ENCODE measurements at places on chromosomes 1 and 21.

- peak; percentile 48 for DNase-seq
Observed at GRCh38 chr1:177701654-177702353, 268.1 kb downstream of the SEC16B start.

DNA sequence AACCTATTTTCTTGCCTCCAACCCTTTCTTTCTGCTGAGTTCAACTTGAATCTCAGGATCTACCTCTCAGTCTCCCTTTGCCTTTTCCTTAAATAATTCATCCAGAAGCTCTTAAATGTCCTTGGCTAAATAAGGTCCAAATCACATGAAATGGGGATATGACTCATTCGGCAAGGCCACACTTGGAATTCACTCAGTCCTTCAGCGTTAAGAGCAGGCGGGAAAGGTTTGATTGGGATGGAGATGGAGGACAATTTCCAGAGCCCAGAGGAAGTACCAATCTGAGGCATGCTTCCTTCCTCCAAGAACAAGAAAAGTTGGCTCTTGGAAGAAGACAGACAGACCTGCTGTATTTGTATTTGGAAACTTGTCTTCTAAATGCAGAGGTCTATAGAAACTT, 128.5 kb downstream of the PROX1 start:
- DNase-seq: no peak

GRCh38 chr1:48810740-48811139, 34.0 kb upstream of the BEND5 start:
- no peak for DNase-seq

- peak; percentile 80 for DNase-seq
Observed at GRCh38 chr1:41268154-41268770, 26.2 kb upstream of the SCMH1 start.

DNA sequence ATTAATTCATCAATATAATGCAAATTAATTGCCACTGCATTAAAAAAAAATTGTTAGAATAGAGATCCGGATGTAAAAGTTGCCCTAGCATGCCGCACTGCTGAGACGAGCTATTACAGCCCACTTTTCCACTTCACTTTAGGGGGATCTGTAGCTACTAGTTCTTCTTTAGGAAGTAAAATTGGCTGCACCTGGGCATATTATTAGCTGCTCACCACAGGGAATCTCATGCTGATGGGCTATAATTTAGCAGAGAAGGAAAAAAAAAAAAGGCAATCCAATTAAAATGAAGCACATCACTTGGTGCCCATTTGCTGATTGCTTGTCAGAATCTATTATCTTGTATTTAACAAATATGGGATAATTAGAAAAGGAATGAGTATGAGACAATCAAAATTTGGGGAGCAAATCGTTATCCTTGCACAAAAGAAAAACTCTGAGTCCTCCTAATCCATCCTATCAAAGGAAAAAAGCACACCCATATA, 233.4 kb downstream of the DSCAM start:
- DNase-seq: no peak

DNA sequence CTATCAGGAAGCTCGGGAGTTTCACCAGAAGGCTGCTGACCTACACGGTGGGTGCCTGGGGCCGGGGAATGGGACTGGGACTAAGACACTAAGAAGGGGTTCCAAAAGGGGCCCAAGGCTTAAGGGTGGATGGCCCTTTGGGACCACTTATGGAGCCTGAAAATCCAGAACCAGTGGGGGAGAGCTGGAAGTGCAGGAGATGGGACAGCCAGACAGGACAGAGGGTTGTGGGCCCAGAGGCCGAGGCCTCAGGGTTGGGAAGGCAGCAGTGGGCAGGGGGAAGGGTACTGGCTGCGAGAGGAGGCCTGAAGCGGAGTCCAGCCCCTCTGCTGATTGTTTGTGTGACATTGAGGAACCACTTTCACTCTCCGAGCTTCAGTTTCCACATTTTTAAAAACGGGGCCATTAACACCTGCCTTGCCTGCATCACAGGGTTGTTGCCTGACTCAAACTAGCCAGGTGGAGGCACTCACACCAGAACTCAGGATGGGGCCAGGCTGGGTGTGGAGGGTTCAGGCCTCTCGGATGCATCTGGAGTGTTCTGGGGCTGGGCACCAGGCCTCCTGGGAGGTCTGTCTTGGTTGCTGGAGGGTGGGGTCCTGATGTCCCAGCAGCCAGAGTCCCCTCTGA, 3.0 kb downstream of the TTC24 start:
- no peak for DNase-seq

DNA sequence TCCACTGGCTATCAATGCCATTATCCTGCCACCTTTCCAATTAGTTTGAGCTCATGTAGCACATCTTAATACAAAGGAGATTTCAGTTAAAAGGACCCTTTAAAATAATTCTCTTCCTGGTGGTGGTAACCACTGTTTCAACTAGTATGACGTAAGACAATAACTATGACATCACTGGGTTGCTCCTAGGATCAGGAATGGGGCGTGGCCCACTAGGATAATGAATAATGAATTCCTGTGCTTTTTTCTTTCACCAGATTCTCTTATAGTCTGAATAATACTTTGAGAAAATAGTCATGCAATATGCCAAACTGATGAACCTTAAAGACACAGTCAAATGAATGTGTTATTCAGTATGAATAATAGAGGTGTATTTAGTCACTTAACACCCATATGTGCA, 10.6 kb upstream of the KIFAP3 start:
- DNase-seq: no peak

GRCh38 chr1:94989398-94989797, 62.5 kb upstream of the CNN3 start:
- peak; percentile 76 for DNase-seq

DNA sequence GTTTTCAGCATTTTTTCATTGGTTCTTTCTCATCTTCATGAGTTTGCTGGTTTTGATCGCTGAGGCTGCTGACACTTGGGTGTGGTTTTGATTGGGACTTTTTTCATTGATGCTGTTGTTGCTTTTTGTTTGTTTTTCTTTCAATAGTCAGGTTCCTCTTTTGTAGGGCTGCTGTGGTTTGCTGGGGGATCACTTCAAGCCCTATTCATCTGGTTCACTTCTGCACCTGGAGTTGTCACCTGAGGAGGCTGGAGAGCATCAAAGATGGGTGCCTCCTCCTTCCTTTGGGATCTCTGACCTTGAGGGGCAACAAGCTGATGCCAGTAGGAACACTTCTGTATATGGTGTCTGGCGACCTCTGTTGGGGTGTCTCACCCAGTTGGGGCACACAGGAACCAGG, 1279.9 kb upstream of the TMPRSS15 start:
- DNase-seq: no peak

DNA sequence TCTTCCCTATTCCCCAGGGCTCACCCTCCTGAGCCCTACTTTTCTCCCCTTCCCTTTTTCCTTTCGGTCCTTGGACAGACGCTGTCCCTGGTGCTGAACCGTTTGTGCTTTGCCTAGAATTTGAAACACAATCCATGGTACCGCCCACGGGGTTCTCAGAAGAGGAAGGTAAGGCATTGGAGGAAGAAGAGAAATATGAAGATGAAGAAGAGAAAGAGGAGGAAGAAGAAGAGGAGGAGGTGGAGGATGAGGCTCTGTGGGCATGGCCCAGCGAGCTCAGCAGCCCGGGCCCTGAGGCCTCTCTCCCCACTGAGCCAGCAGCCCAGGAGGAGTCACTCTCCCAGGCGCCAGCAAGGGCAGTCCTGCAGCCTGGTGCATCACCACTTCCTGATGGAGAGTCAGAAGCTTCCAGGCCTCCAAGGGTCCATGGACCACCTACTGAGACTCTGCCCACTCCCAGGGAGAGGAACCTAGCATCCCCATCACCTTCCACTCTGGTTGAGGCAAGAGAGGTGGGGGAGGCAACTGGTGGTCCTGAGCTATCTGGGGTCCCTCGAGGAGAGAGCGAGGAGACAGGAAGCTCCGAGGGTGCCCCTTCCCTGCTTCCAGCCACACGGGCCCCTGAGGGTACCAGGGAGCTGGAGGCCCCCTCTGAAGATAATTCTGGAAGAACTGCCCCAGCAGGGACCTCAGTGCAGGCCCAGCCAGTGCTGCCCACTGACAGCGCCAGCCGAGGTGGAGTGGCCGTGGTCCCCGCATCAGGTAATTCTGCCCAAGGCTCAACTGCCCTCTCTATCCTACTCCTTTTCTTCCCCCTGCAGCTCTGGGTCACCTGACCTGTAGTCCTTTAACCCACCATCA, 10.4 kb downstream of the BCAN start:
- no peak for DNase-seq

DNA sequence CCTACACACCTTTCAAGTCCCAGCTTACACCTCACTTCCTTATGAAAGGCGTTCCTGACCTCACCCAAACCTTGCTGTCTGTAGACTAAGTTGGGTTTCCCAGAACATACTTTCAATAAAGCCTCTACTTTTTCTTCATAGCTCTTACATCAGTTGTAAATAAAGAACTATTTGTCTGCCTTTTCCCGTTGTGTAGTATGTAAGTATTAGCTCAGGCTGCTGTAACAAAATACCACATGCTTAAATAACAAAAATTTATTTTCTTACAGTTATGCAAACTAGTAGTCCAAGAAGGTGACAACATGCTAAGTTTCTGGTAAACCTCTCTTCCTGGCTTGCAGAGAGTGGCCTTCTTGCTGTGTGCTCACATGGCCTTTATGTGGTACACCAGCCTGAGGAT, 86.7 kb downstream of the MAST2 start:
- no peak for DNase-seq

DNA sequence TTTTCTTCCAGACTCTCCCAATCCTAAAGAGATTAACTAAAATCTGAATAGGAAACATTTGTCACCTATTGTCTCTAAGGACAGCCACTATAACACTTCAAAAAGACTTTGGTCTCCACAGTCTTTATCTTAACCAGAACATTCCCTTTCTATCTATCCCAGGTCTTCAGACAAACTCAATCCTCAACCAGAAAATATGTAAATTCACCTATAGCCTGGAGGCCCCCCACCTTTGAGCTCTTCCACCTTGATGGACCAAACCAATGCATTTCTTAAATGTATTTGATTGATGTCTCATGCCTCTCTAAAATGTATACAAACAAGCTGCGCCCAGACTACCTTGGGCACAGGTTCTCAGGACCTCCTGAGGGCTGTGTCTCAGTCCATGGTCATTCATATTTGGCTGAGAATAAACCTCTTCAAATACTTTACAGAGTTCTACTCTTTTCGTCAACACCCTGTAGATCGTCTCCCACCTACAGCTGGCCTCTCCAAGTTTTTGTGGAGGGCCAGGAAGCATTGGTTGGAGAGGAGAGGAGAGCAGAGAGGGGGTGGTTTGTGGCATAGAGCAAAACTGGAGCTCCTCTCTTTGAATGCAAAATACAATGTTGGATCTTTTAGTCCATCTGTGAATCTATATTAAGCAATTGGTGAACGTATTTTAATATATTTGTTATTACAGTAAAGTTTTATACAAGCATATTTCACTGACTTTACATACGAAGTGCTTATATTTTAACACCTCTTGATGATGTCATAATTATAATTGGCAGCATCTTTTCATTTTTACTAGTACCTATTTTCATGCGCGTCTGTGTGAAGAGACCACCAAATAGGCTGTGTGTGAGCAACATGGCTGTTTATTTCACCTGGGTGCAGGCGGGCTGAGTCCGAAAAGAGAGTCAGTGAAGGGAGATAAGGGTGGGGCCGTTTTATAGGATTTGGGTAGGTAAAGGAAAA, 230.7 kb upstream of the DUSP10 start:
- no peak for DNase-seq

DNA sequence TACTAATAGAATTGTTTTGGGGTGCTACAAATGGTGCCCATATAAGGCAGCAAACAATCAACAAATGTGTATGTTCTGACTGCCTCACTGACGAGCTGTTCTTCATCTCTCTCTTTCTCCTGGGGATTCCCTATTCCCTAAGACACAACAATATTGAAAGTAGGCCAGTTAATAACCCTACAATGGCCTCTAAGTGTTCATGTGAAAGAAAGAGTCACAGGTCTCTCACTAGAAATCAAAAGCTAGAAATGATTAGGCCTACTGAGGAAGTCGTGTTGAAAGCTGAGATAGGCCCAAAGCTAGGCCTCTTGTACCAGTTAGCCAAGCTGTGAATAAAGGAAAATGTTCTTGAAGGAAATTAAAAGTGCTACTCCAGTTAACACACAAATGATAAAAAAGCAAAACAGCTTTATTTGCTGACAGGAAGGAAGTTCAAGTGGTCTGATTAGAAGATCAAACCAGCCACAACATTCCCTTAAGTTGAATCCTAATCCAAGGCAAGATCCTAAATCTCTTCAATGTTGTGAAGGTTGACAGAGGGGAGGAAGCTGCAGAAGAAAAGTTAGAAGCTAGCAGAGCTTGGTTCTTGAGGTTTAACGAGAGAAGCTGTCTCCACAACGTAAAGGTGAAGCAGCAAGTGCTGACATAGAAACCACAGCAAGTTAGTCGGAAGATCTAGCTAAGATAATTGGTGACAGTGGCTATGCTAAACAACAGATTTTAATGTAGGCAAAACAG, 26.3 kb downstream of the ATP2B4 start:
- no peak for DNase-seq

- DNase-seq: no peak
Observed at GRCh38 chr1:43542527-43543458, 12.1 kb downstream of the PTPRF start.

- no peak for DNase-seq
Observed at GRCh38 chr1:182317611-182318161, 73.9 kb downstream of the GLUL start.

- peak; percentile 84 for DNase-seq
Observed at GRCh38 chr1:203273206-203273868, 32.0 kb upstream of the BTG2 start.

DNA sequence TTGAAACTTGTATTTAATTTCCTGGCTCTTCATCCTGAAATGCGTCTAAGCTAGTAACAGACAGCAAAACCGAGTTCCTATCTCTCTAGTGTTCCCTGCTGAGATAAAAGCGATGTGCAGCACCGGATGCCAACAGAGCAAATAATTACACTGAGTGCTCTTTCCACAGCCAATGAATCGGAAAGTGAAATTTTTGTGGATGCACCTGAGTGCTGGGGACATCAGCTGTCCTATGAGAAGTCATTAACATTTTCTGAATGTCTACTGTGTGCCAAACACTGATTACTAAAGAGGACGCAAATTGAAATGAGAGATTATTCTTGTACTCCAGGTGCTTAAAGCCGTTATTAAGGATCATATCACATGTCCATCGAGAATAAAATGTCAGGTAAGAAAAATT, 278.0 kb downstream of the RGS7 start:
- DNase-seq: no peak
